Upper lobe of right lung (tissue), 1 donor: ENCODE measurements at places on chromosomes 2 and 18. TPM values are rescaled to one million over a fixed set of nuclear protein-coding genes. Genes with fewer than 3 reads are reported as not detected.

Gene SCN9A
- 10.5 TPM for total RNA-seq

Gene ANKRD30B
- total RNA-seq, result not detected

Gene IL36G
- not detected for total RNA-seq

Gene CNTNAP5
- total RNA-seq, result not detected

Gene INHBB
- 12.3 TPM for total RNA-seq

Gene TUBA3E
- total RNA-seq, result not detected

Gene ZC3H6
- 16.6 TPM for total RNA-seq

Gene PDE11A
- total RNA-seq, result not detected

Gene VAPA
- total RNA-seq, result 225 TPM

Gene GCG
- total RNA-seq, result not detected

Gene RAB6C
- not detected for total RNA-seq

Gene PJVK
- total RNA-seq, result 2.3 TPM

Gene CCDC121
- total RNA-seq, result 4.2 TPM

Gene DPP4
- 30.7 TPM for total RNA-seq

Gene DNAH7
- total RNA-seq, result 0.98 TPM

Gene ICOS
- total RNA-seq, result 2.1 TPM

Gene DNAJC5G
- not detected for total RNA-seq

Gene MATN3
- 11.7 TPM for total RNA-seq

Gene TRIM43
- total RNA-seq, result not detected
